ENCODE measurements at places on chromosomes 13 and 19.

GRCh38 chr13:110957181-110957884, 42.5 kb upstream of the ANKRD10 start:
- DNase-seq, result no peak

DNA sequence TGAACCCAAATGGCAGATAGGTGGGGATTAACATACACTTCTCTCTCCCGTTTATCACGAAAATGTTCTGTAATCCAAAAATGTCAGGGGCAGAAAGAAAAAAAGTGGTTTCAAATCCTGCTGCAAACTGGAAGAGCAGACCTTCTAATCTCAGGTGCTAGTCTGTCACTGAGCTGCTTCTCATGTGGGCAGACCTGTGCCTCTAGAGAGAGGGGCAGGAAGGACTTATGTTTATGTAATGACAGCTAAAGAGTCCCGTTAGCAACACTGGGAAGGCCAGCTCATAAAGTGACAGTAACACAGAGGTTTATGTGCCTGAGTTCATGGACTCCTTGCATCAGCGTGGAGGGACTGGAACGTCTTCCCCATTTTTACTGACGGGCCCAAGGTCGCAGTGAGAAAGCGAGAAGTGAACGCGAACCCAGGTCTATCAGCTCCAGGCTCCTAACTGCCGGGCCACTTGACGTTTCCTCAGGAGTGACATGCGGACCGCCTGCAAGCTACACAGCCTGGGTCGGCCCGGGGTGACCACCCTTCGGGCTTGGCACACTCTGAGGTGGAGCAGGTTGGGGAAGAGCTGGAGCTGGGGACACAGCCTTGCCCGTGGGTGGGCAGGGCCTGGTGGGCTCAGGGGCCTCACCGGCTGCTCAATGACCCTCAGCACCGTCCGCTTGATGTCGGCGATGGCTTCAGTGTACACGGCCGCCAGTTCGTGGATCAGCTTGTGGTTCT, 9.6 kb upstream of the RSPH6A start:
- DNase-seq, result peak; percentile 13

DNA sequence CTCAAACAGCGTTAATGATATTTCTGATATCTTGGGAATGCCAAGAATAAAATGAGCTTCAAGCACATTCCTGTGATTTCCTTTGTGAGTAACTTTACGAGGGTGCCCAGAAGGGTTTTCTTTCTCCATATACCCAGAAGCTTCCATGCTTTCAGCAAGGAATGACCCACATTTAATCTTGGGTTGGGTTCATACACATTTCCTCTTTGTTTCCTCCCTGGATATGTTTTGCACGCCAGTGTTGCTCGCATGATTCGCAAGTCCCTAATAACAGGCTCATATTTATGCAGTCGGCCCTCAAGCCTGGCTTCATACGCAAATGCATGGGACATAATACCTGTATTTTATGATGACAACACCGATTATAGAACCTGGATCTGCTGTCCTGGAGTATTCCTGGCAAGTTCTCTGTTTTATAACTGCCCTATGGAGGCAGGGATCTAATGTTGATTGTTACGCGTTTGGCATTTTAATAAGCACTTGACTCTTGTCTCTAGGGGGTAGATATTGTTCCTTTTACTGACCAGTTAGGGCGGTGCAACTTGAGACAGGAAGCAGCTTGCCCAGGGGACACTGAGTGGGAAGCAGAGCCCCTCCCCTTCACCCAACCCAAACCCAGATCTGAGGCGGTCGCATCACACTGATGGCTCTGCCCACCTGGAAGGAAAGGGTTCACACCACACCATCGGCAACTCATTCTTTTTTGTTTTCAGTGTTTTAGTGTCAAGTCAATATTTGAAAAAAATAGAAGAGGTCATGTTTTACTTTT, 220.4 kb upstream of the SOX1 start:
- no peak for DNase-seq

DNA sequence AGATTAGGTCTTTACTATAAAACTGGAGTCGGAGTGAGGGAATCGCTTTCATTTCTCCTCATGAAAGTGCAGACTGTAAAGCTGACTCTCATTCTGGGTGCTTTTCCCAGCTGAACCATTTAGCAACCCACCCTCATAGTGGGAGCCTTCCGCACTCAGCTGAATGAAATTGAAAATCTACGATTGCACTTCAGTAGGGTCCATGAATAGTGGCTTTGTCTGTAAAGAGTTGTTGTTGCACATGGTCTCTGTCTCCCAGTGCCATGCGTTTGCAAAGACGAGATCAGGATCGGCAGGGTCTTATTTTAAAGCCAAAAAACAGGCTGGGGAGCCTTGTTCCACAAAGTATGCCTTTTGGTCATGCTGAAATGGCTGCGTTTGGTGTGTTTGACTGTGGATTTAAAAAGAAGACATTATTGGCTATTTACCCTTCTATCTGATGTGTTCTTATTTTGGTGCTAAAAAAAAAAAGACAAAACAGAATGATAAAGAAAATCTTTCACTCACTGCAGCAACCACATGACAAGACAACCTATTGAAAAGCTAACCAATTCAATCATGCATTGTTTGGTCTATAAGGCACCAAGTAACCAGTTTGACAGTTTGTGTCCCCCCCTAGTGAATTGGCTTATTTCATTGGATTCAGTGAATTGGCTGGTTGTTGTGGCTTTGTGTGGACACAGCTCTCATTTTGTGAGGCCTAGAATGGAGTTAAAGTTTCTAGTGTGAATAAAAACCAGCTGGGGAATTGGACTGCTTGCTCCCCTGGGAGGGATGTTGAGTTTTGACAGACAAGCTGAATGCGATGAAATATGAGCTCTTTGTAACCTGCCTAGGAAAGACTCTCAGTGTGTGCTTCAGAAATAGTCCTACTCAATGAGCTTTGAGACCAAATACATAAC, 65.6 kb downstream of the ARHGAP35 start:
- peak; percentile 85 for DNase-seq

GRCh38 chr19:5339198-5339949, 1.2 kb downstream of the PTPRS start:
- DNase-seq, result no peak

GRCh38 chr19:17534767-17535166, 20.7 kb upstream of the COLGALT1 start:
- no peak for DNase-seq

GRCh38 chr13:87769445-87769844, 98.3 kb downstream of the SLITRK5 start:
- DNase-seq, result no peak

- no peak for DNase-seq
These were observed 157.5 kb upstream of the ZNF536 start for GRCh38 chr19:30214651-30215051.

GRCh38 chr19:11306337-11306736, 10.4 kb downstream of the TSPAN16 start:
- no peak for DNase-seq

Data from midbrain (tissue), 1 donor.